Right ventricle myocardium inferior (tissue), 1 donor: ENCODE measurements at places on chromosomes 4 and X.

DNA sequence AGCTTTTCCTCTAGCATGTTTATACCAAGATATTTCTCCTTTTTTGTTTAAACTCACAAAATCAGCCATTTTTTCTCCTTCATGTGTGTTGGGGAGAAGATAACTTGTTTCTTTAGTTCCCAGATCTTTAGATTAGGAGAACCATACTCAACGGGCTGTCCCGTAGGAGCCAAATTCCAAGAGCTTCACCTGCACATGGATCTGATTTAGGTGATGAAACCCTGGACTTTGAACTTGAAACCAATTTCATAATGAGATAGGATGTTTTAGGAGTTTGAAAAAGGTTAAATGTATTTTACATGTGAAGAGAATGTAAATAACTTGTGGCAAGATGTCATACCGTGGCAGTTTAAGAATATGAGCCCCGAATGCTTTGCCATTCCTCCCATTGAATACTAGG is 280.0 kb upstream of the PCDH18 start:
- DNase-seq: no peak

DNA sequence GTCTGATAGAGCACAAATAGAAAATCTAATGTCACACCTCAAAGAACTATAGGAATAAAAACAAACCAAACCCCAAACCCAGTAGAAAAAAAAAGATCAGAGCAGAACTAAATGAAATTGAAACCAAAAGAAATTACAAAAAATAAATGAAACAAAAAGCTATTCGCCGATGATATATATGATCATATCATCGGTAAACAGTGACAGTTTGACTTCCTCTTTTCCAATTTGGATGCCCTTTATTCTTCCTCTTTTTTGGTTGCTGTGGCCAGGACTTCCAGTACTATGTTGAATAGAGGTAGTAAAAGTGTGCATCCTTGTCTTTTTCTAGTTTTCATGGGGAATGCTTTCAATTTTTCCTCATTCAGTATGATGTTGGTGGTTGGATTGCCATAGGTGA is 215.3 kb upstream of the AR start:
- DNase-seq: no peak

GRCh38 chr4:25843340-25844097 is 19.3 kb downstream of the SEL1L3 start:
- DNase-seq: no peak

GRCh38 chrX:7100022-7100421 is 47.5 kb upstream of the STS start:
- DNase-seq: no peak

DNA sequence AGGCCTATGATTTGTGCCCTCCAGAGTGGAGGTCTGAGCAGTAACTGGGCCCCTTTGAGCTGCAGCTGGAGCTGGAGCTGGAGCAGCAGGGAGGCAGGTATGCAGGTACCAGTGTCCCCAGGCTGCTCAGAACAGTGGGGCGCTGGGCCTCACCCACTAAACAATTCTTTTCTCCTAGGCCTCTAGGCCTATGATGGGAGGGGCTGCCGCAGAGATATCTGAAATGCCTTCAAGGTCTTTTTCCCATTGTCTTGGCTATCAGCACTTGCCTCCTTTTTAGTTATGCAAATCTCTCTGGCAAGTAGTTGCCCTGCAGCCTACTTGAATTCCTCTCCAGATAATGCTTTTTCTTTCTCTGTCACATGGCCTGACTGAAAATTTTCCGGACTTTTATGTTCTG is 79.7 kb upstream of the OTUD4 start:
- DNase-seq: no peak

GRCh38 chrX:41895826-41896225 is 27.5 kb downstream of the CASK start:
- DNase-seq: no peak

GRCh38 chr4:25131926-25132325 is 28.3 kb downstream of the SEPSECS start:
- no peak for DNase-seq

DNA sequence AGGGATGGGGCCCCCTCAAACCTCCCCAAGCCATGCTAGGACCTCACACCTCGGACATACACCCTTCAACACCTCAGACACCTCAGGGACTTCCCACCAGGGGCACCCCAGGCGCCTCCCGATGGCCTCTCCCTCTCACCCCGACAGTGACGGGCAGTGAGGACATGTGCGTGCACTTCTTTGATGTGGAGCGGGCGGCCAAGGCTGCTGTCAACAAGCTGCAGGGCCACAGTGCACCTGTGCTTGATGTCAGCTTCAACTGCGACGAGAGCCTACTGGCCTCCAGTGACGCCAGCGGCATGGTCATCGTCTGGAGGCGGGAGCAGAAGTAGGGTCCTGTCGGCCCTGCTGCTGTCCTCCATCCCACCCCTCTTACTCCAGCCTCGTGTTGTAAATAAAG is 7.4 kb downstream of the WDR13 start:
- DNase-seq: no peak

DNA sequence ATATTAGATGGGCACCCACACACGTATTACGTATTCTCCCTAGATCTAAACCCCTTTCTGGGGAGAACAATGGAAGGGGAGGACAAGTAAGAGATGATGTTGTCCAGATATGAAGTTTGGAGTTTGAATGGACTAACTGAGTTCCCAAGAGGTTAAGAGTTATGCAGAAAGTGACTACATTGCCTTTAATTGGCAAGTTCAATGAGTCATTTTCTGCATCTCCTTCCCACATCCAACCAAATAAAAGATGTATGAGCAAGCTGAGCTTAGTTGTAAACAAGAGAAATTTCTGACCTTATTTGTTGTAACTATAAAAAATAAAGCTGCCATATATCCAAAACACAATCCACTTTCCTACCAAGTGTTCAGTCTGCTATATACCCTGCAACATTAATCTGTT is 50.5 kb downstream of the TIGD2 start:
- DNase-seq: no peak

DNA sequence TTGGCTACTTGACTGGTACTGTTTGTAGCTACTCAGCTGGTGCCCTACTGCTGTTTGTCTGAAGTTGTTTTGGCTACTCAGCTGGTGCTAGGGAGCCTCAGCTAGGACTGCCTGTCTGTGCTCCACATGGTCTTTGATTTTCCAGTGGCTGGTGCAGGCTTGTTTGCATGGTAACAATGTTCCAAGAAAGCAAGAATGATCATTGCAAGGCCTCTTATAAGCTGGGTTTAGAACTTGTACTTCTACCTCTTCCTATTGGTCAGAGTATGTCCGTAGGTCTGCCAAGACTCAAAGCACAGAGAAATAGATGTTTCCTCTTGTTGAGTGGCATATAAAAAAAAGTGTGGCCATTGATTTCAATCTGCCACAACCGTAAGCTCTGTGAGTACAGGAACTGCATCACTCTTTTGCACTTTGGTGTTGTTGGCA is 17.6 kb downstream of the NFKB1 start:
- DNase-seq: no peak

- DNase-seq: peak; percentile 58
These were observed 378 bp upstream of the RPS6KA6 start for GRCh38 chrX:84188320-84188834.

GRCh38 chr4:128332081-128332480 is 44.5 kb upstream of the PGRMC2 start:
- no peak for DNase-seq

- no peak for DNase-seq
These were observed 22.8 kb upstream of the ANKRD17 start for GRCh38 chr4:73281396-73281795.
